ENCODE measurements at places on chromosomes 2 and 18.

- DNase-seq = no peak
Observed at GRCh38 chr2:118971245-118972122, 29.5 kb downstream of the MARCO start.

DNA sequence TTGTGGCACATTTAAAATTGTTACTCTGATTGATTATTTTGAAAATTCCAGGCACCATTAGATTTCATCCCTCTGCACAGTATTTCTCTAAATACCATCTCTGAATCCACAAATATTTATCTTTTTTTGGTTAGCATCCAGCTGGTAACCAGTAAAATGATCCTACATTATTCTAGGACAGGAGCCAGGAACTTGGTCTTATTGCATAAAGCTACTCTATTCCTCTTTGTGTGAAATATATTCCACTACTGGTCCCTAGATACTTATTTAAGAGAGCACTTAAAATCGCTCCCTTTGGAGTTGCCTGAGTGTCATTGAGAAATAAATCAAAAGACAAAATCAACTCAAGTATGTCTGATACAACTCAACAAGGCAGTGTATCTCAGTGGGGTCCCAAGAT lies 7.4 kb upstream of the MBOAT2 start:
- DNase-seq = no peak

DNA sequence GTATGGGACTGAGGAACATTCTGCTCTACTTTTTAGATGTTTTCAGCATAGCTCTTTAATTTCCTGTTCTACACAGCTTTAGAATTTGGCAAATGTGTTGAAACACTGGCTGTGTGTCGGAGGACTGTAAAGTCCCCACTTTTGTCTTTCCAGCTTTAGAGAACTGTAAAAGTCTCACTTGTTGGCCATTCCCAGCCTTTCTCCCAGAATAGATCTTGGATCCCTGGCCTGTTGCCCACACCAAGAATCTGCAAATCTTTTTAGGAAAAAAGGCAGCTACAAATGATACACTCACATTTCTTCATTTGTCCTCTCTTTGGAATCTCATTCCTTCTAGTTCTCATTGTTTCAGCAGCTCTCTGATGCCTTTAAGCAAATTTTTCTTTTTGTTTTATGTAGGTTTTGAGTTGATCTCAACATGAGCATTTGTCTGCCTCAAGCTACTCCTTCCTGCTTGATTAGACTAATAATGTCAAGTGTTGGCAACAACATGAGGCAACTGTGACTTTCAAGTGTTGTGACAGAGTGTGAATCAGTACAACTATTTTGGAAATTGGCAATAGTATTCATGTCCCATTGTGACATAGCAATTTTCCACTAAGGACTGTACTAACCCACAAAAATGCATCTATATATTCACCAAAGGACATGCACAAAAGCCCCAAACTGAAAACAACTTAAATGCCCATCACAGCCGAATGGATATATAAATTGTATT lies 610.8 kb downstream of the EPHA4 start:
- DNase-seq = no peak

DNA sequence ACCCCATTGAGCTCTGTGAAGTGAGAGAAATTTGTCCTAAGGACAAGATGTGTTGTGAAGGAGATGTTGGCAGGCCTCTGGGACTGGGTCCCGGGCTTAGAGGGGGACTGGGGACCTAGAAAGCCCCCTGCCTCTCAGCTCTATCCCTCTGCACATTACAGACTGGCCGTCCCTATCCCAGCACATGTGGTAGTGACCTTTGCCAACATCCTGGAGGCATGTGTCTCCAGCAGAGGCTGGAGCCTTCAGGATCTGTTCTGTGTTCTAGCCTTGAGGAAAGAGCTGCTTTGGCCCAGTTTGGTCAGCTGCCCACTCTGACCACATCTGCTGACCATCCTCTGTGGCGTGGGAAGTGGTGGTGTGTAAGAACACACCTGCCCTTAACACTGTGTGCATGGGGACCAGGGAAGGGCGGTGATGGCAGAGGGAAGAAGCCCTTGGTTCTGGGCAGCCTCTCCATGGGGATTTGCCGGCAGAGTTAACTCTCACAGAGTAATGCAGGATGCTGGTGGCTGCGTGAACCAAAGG lies 33.4 kb downstream of the NCK2 start:
- no peak for DNase-seq

DNA sequence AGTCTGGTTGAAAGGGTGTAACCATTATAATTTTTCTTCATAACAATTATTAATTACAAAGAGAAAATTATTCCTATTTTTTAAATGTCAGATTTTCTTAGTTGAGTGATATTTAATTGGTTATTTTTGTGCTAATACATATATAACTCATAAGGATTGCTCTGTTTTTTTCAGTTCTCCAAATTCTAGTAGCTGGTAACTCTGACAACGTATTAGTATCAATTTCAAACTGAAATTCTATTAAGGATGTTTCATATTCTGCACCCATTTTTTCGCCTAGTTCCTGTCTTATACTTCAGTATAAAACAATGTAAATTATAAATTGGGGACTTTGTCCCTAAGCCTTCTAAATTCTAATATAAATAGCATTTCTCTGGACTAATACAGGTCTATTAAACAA lies 81.0 kb downstream of the R3HDM1 start:
- no peak for DNase-seq

GRCh38 chr2:230739961-230740360 lies 27.3 kb downstream of the CAB39 start:
- DNase-seq = no peak

DNA sequence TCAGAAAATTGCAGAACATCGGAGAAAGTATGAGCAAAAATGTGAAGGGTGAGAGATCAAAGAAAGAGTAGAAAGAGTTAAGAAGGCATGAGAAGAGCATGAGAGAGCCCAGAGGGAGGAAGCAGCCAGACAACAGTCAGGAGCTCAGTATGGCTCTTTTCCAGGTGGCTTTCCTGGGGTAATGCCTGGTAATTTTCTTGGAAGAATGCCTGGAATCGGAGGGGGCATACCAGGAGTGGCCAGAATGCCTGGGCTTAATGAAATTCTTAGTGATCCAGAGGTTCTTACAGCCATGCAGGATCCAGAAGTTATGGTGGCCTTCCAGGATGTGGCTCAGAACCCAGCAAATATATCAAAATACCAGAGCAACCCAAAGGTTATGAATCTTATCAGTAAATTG lies 271.8 kb upstream of the TFPI start:
- no peak for DNase-seq

DNA sequence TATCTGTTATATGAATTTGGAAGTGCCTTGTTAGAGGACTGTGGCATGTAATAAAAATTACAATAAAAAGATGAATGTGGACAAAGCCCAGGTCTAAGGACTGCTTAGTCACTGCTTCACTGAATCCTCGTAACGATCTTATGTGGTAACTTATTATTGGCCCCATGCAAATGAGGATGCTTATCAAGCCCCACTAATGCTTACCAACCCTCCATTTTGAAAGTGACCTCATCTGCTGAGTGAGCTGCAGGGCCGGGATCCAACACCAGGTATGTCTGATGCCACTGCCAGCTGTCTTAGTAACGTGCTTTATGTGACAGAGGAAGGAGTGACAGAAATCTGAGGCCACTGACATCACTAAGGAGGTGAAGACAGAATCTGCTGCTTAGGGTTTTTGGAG lies 65.3 kb upstream of the CCDC85A start:
- no peak for DNase-seq

GRCh38 chr2:113057117-113057516 lies 1.9 kb upstream of the IL36RN start:
- no peak for DNase-seq

DNA sequence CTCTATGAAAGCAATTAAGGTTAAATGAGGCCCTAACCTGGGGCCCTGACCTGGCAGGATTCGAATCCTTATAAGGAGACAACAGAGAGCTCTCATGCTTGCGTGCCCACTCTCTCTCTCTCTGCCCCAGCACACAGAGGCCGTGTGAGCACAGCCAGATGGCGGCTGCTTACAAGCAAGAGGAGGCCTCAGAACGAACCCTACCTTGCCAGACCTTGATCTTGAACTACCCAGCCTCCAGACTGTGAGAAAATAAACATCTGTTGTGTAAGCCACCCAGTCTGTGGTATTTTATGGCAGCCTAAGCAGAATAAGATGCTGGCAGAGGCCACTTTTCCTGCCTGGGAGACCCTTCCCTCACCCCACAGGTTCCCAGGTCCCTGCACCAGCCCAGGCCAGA lies 5.2 kb upstream of the UBE2F start:
- no peak for DNase-seq

DNA sequence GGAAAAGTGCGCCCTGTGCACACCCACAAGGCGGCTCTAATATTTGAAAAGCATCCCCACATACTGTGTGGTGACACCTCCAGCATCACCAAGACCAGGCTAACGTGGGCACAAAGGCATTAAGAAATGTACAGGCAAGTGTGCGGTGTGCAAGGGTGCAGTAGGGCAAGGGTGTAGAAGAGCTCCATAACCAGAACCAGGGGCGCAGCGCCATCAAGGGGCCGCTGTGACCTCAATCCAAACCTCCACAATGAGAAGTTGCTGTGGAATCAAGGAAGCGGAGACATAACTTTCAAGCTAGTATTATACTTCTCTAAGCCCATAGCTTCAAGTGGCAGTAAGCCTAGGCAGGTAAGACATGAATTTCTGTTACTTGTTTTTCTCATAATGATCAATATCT lies 13.0 kb downstream of the L3MBTL4 start:
- DNase-seq = no peak

DNA sequence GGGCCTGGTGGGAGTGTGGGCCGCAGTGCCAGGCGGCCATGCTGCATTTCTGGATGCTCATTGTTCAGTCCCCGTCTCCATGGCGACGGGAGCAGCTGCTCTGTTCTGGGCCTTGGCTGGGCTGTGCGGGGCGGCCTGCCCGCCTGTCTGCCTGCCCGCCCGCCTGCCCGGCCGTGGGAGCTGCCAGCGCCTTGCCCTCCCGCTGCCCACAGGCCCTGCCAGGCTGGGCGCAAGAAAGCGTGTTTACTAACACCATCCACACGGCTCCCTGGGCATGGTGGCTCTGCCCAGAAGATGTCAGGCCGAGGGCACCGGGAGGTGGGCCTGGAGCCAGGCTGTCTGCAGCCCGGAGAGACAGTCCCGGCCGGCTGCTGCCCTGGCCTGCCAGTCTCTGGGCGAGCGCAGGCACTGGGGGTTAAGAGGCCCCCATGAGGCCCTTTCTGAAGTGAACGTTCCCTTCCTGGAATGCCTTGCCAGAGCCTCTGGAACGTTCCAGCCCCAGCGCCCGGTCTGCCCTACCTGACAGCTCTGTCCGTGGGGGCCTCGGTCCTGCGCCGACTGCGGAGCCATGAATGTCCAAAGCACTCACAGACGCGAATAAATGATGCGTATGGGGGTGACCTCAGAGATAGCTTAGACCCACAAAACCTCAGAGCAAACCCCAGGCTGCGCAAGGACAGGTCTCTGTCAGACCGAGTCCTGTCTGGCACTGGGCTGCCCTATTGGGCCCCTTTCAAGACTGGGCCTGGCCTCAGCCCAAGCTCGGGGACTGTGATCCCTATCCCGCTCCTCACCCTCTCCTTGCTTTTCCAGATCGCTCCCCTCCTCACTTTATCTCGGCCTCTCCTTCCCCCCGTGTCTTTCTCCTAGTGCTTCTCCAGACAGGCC lies 44.3 kb downstream of the MYCN start:
- no peak for DNase-seq

GRCh38 chr18:53018791-53019190 lies 678.8 kb downstream of the DCC start:
- no peak for DNase-seq

DNA sequence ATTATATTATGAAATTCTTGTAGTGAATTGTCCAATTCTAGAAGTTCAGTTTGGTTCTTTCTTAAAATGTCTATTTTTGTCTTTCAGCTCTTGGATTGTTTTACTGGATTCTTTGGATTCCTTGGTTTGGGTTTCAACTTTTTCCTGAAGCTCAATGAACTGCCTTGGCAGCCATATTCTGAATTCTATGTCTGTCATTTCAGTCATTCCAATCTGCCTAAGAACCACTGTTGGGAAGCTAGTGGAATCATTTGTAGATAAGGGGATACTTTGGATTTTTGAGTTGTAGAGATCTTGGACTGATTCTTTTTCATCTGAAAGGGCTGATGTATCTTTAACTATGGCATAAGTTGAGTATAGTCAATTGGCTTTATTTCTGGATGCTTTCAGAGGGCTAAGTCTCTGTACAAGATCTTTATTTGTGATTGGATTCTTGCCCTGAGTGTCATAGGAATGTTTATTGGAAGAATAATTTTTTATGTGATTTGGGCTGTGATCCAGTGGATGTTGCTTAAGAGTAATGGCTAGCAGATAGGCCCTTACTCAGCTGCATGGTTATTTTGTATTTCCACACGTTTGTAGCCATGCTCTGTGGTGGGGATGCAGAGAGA lies 42.3 kb downstream of the SERPINB7 start:
- DNase-seq = no peak

DNA sequence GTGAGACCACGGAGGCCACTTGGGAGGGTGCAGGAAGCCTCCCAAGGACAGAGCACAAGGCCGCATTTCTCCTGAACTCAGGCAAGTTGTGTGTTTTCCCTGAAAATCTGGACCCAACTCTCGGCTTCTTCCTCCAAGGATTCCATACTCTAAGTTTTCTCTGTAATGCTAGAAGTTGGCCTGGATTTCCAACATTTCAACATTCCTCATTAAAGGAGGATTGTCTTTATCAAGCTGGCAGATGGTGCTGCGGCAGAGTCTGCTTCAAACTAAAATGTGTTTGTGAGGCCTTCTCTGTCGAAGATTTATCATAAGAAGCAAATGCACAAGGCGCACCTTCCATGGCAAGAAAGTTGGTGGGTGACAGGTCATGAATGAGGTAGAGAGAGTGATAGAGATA lies 94.4 kb upstream of the SATB2 start:
- DNase-seq = no peak

- no peak for DNase-seq
Observed at GRCh38 chr18:55013086-55013485, 53.8 kb upstream of the CCDC68 start.

DNA sequence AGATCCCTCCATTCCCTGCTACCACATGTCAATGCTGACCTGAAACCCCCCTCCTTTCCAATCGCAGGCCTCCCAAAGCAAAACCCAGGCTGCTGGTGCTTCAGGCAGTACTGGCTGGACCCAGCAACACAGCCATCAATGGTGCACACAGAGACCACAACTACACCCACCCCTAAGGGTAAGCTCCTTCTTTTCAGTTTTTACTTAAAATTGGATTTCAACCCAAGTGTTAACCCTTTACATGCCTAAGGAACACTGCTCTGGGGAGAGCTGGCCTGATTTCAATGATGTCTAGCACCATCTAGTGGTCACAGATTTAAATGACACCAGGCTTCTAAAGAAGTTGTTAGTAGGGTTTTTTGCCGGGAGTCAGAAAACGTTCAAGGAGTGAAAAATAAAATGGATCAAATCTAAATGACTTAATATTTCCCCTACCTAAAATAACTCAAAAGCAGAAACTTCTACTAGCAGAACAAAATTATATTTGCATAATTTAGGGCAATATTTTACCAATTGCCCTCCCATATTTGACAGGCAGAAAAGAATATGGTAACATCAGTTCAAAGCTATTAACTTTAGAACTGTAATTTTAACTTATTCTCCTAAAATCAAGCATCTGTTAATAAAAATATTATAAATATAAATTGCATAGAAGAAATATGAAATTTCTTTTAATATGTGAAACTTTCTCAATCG lies 24.6 kb downstream of the FECH start:
- DNase-seq = no peak
